ENCODE measurements at places on chromosomes 2 and 18.
A peak's percentile ranks its signal among the peaks of the same experiment; 100 is the strongest.

DNA sequence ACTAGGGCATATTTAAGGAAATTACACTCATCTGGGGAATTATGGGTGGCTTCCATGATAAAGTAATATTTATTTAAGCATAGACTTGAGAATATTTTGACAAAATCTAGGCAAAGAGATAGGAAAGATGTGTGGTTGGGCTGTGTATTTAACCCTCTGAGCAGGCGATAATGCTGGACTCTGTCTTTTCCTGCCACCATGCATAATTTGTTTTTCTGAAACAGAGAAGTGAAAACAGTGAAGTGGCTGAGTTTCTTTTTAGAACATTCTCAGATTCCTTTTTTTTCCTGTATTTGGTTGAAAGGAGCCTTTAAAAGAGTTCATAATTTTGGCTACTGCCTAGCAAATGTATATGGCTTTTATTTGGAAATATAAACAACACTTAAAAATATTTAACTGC, 104.8 kb upstream of the CDH19 start:
- no peaks in the 10 kb centered on the region for H3K27me3 ChIP-seq
- no peak overlapping the region for H3K4me3 ChIP-seq
- H3K4me1 ChIP-seq, result peaks cover 15% of the 10 kb centered on the region

DNA sequence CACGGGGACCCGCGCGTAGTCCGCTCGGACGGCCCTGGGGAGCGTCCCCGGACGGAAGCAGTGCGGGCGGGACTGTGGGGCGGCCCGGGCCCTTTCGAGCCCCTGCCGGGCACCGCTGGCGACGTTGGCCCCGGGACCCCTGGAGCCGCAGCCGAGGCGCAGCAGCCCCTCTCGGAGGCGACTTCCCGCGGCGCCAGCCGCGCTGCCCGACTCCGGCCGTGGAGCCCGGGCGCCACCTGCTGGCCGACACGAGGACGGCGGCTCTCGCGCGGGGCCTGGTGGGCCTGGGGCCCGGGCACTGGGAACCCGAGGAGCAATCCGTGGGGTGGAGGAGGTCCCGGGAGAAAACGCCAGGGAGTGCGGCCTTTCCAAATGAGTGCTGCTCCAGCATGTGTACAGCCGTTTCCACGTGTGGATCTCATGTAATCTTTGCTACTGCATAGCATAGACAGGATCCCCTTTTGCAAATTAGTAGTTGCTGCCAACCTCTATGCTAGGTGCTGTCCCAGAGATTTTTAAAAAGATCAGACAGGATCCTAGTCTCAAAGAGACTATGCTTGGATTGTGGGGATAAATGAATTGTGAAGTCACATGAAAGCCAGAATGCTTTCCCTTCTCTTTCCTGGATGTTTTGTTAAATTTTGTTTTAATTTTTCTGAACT, 4.0 kb downstream of the ID2 start:
- H3K27ac ChIP-seq, result no peak overlapping the region
- peaks cover 37% of the 10 kb centered on the region for H3K4me1 ChIP-seq
- peak overlapping the region; percentile 74 for H3K4me3 ChIP-seq
- peaks cover 2% of the 10 kb centered on the region for H3K36me3 ChIP-seq
- H3K27me3 ChIP-seq, result peaks cover 35% of the 10 kb centered on the region
- peak; percentile 93 for DNase-seq

DNA sequence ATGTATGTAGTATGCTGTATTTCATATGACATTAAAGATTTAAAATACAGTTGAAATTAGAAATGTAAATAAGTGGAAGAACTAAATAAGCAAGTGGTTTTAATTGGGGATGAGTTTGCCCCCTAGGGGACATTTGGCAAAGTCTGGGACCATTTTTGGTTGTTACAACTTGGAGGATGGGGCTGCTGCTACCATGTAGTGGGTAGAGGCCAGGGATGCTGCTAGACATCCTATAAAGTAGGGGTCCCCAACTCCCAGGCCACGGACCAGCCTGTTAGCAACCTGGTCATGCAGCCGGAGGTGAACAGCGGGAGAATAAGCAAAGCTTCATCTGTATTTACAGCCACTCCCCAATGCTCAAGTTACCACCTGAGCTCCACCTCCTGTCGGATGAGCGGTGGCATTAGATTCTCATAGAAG, 27.9 kb upstream of the ASNSD1 start:
- no peak for DNase-seq
- H3K36me3 ChIP-seq, result no peaks in the 10 kb centered on the region
- no peak overlapping the region for H3K27ac ChIP-seq
- no peaks in the 10 kb centered on the region for H3K4me1 ChIP-seq
- H3K4me3 ChIP-seq, result no peak overlapping the region

DNA sequence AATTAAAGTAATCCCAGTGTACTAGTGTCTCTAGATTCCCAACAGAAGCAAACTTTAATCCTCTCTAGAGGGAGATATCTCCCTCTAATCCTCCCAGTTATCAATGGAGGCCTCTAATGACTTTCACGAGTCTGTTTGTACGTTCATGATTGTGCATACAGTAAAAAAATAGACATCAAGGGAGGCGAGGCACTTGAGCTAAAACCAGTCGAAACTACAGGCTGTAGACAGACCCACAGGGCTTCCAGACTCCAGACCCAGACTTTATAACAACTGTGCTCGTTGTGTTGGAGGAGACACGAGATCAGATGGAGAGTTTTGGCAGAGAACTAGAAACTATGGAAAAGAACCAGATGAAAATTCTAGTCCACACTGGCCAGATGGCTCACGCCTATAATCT, 7.0 kb downstream of the DGKD start:
- H3K36me3 ChIP-seq, result peaks cover 10% of the 10 kb centered on the region
- DNase-seq, result no peak
- H3K4me3 ChIP-seq, result no peak overlapping the region
- H3K27ac ChIP-seq, result peak overlapping the region; percentile 57
- peaks cover 30% of the 10 kb centered on the region for H3K4me1 ChIP-seq

DNA sequence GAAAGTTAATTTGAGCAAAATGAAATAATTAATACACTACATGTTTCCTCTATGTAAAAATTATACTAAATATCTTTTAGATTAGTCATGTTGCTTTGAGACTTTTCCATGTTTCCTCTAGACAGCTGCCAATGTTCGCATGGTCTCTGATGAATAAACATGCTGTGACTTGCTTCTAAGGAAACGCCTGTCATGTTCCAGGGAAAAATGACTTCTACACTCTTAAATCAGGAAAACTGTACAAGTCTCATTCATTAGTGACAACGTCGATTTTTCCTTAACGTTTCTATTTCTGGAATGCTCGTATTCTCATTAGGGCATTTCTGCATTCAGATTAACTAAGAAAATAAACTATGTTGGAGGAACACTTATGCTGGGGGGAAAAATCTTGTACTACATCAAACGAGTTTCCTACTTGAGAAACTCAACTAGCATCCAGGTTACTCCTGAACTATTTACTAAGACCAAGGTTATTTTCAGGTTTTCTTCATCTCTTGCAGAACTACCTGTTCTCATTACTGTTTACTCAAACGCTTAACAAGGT, 1.6 kb downstream of the COBLL1 start:
- H3K27me3 ChIP-seq, result peaks cover 44% of the 10 kb centered on the region
- no peak overlapping the region for H3K27ac ChIP-seq
- no peaks in the 10 kb centered on the region for H3K36me3 ChIP-seq
- peak overlapping the region; percentile 90 for H3K4me3 ChIP-seq
- no peak for DNase-seq

GRCh38 chr2:173239644-173240043, 115.0 kb upstream of the CDCA7 start:
- DNase-seq, result no peak
- H3K27me3 ChIP-seq, result no peaks in the 10 kb centered on the region
- H3K4me1 ChIP-seq, result peaks cover 9% of the 10 kb centered on the region
- peaks cover 11% of the 10 kb centered on the region for H3K36me3 ChIP-seq
- no peak overlapping the region for H3K27ac ChIP-seq

- H3K27me3 ChIP-seq, result peaks cover 16% of the 10 kb centered on the region
- no peaks in the 10 kb centered on the region for H3K36me3 ChIP-seq
- H3K4me1 ChIP-seq, result peaks cover 48% of the 10 kb centered on the region
- no peak overlapping the region for H3K4me3 ChIP-seq
- no peak overlapping the region for H3K27ac ChIP-seq
- no peak for DNase-seq
Measured at GRCh38 chr2:236714080-236714479, 144.5 kb downstream of the ACKR3 start.

- peak overlapping the region; percentile 86 for H3K4me3 ChIP-seq
- no peak overlapping the region for H3K27ac ChIP-seq
- H3K4me1 ChIP-seq, result peaks cover 50% of the 10 kb centered on the region
- no peaks in the 10 kb centered on the region for H3K27me3 ChIP-seq
- DNase-seq, result no peak
- peaks cover 24% of the 10 kb centered on the region for H3K36me3 ChIP-seq
Measured at GRCh38 chr2:58237741-58238140, 3.4 kb downstream of the FANCL start.

GRCh38 chr2:108847000-108847399, 60.4 kb downstream of the CCDC138 start:
- peaks cover 5% of the 10 kb centered on the region for H3K4me1 ChIP-seq
- peaks cover 46% of the 10 kb centered on the region for H3K36me3 ChIP-seq
- H3K4me3 ChIP-seq, result no peak overlapping the region
- H3K27me3 ChIP-seq, result no peaks in the 10 kb centered on the region

GRCh38 chr2:218431878-218432277, 13.0 kb downstream of the VIL1 start:
- peaks cover 3% of the 10 kb centered on the region for H3K27me3 ChIP-seq
- no peak overlapping the region for H3K27ac ChIP-seq
- no peak for DNase-seq
- peaks cover 6% of the 10 kb centered on the region for H3K4me1 ChIP-seq
- no peaks in the 10 kb centered on the region for H3K36me3 ChIP-seq

- H3K27me3 ChIP-seq, result no peaks in the 10 kb centered on the region
- H3K27ac ChIP-seq, result no peak overlapping the region
- peaks cover 4% of the 10 kb centered on the region for H3K4me1 ChIP-seq
- DNase-seq, result no peak
- H3K36me3 ChIP-seq, result no peaks in the 10 kb centered on the region
- H3K4me3 ChIP-seq, result no peak overlapping the region
Measured at GRCh38 chr2:231429901-231430300, 34.4 kb downstream of the NCL start.

DNA sequence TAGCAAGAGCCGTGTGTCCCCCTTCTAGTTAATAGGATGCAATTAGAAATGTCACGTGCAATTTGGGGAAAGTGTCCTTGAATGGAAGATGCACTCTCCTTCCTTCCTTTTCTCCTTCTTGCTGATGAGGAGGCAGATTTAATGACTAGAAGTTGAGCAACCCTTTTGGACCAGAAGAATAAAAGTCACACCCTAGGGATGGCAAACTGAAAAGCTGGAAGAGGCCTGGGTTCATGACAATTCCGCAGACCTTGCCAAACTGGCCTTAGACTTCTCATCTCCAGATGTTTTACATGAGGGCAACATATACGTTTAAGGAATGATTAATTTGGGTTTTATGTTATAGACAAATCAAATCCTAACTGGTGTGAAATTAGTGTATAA, 38.6 kb upstream of the NCOA1 start:
- H3K4me1 ChIP-seq, result peaks cover 4% of the 10 kb centered on the region
- no peak overlapping the region for H3K27ac ChIP-seq
- H3K27me3 ChIP-seq, result peaks cover 12% of the 10 kb centered on the region

DNA sequence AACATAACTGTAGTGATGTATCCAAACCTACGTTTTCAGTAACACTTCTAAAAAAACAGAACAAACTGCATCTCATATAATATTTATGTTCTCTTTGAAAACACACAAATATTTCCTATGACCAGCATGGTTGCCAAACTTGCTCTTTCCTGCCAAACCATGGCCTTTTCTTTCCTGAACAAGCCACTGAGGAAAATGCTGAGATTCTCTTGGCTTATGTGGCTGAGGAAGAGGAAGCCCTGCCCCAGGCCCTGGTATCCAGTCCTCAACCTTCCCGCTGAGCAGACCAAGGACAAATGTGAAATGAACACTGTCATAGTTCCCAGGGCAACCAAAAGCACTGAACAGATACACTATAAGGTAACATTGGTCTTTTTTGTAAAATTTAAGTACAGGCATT, 35.9 kb upstream of the NARS1 start:
- no peak overlapping the region for H3K4me3 ChIP-seq
- no peaks in the 10 kb centered on the region for H3K27me3 ChIP-seq
- no peak for DNase-seq
- no peaks in the 10 kb centered on the region for H3K4me1 ChIP-seq
- H3K27ac ChIP-seq, result no peak overlapping the region

DNA sequence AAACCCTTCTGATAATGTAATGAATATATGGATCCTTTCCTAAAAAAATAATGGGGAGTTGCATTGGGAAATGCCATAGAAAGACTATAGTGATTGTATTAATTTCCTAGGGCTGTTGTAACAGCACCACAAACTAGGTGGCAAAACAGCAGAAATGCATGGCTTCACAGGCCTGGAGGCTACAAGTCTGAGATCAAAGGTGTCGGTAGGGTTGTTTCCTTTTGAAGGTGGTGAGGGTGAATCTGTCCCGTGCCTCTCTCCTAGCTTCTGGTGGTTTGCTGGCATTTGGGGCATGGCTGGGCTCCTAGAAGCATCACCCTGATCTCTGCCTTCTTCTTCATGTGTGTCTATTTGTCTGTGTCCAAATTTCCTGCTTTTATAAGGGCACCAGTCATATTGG, 149.7 kb downstream of the INHBB start:
- H3K27ac ChIP-seq, result no peak overlapping the region
- no peaks in the 10 kb centered on the region for H3K4me1 ChIP-seq
- peaks cover 22% of the 10 kb centered on the region for H3K27me3 ChIP-seq
- no peak overlapping the region for H3K4me3 ChIP-seq

DNA sequence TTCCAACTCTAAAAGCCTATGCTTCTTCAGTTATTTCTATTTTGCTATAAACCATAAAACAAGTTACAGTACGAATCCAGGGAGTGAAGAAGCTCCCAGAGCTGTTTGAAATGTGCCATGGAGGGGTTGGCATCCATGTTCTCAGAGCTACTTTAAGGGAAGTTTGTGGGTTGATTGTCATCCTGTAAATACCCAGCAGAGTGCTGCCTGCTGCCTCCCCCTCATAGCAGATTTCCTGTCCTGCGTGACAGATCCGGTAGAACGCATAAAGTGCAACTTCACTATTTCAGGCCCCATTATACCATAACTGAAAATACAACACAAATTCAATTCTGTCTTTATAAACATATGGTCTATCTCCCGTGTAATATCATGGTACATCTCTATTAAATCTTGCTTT, 114.4 kb downstream of the CTNNA2 start:
- H3K27me3 ChIP-seq, result no peaks in the 10 kb centered on the region
- no peak overlapping the region for H3K27ac ChIP-seq
- DNase-seq, result no peak
- H3K36me3 ChIP-seq, result no peaks in the 10 kb centered on the region
- no peak overlapping the region for H3K4me3 ChIP-seq
- no peaks in the 10 kb centered on the region for H3K4me1 ChIP-seq
